ENCODE measurements at places on chromosomes 7 and 10.

- no peak for DNase-seq
Observed at GRCh38 chr10:17229967-17230682, 2.1 kb downstream of the VIM start.

GRCh38 chr10:114869520-114869892 is 47.9 kb downstream of the FHIP2A start:
- no peak for DNase-seq

DNA sequence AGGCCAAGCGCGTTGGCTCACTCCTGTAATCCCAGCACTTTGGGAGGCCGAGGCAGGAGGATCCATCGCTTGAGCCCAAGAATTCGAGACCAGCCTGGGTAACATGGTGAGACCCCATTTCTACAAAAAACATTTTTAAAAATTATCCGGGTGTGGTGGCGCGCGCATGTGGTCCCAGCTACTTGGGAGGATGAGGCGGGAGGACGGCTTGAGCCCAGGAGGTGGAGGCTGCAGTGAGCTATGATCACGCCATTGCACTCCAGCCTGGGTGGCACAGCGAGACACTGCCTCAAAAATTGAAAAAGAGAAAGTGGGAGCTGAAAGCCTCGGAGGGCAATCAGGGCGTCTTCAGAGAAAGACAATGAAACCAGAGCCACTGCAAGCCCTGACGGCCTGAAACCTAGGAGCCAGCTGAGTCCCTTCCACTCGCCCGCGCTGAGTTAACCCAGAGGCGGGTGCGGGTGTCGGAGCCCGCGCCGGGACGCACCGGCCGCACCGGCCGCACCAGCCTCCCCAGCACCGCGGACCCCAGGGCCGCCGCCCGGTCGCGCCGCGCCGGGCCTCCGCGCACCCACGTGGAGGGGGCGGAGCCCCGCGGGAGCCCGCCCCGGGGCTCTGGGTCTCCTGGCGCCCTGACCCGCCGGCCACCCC is 22.4 kb downstream of the ZFAND2A start:
- DNase-seq: no peak

DNA sequence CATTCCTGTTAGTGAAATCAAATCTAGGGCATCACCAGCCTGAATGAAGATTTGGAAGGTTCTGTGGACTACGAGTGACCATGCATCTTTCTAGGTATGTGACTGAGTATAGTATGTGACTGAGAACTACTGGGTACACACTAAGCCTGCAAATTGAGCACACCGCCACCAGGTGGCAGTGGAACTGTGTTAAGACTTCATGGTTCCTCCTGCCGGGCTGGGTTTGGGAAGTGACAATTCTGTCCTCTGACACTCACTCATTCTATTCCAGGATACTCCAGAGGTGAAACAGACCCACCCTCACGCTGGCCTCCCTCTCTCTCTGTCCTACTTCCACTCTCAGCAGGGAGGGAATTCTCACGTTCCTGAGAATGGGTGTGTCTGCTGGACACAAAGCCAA is 84.0 kb upstream of the TMEM248 start:
- no peak for DNase-seq

- no peak for DNase-seq
Observed at GRCh38 chr7:18573410-18574234, 78.1 kb downstream of the HDAC9 start.

DNA sequence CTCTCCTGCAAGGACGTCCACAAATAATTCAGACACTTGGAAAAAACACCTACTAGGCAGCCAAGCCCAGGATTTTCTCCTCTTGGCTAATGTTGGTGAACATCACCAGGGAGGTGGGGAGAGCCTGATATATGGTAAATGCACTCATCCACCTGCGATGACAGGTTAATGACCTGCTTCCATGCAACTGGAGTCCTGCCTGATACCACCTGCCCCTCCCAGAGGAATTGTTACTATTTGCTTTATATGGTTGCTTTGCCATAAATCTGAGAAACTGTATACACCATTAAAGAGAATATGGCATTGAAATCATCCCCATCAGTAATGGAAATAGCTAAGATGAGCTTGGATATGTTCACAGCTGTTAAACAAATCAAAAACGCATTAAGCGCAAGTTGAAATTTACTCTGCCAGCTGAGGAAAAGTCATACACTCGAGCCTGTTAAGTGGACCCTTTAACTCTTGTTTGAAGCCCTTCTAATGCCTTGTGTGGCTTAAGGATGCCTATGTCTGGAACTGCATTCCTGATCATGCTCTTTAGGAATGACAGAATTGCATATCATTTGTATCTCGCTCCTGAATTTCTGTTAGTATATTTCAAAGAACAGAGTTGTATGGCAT is 208.3 kb downstream of the PRPF18 start:
- DNase-seq: no peak

- DNase-seq: no peak
Observed at GRCh38 chr10:63542835-63543575, 21.8 kb downstream of the REEP3 start.

- peak; percentile 1 for DNase-seq
Observed at GRCh38 chr7:83976302-83976701, 218.3 kb downstream of the SEMA3A start.

DNA sequence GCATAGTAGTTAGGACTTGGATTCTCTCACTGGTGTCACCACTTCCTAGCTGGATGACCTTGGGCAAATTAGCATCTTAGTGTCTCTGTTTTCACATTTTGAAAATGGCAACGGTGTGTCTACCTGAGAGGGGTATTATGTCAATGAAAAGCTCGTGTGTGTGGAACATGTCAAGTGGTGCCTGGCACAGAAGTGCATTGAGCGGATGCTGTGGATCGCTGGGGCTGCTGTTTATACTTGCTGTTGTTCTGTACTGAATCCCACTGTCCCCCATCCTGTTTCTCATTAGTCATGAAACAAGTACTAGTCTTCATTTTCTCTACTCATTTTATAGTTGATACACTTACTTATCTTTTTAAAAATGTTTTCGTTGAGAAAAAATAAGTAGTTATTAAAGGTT is 26.1 kb downstream of the RBM33 start:
- peak; percentile 42 for DNase-seq

DNA sequence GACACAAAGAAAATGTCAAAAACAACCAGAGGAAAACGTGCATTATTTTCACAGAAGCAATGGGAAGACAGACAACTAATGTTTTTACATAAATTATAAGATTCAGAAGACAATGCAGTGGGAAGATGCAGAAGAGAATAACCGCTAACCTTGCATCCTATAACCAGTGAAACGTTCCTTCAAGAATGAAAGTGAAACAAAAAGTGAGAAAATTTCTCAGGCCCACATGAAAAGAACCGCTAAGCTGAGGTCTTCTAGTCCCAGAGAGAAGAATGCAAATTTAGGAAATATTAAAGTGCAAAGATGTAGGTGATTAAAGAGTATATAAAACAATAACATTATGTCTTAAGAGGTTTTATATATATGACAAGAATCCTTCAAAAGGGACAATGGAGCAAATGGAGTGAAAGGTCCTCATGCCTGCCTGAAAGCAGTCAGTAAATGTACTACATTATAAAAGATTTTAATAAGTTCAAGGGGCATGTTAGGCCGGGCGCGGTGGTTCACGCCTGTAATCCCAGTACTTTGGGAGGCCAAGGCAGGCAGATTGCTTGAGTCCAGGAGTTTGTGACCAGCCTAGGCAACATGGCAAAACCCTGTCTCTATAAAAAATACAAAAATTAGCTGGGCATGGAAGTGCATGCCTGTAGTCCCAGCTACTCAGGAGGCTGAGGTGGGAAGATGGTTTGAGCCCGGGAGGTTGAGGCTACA is 43.1 kb upstream of the DDC start:
- DNase-seq: no peak

GRCh38 chr7:29139796-29140195 is 6.5 kb downstream of the CPVL start:
- no peak for DNase-seq

Measured in NCI-H2029 treated with DMSO at 0.1 percent for 48 hours (cell line).